ENCODE measurements at places on chromosomes 2 and 18. TPM values are rescaled to one million over a fixed set of nuclear protein-coding genes. Genes with fewer than 3 reads are reported as not detected.

ITPRID2 gene
- 58.4 TPM for total RNA-seq

ABCB11 gene
- total RNA-seq, result not detected

RETREG2 gene
- total RNA-seq, result 77.7 TPM

LRP1B gene
- total RNA-seq, result not detected

FAHD2A gene
- total RNA-seq, result 30.8 TPM

CSRNP3 gene
- not detected for total RNA-seq

EFR3B gene
- 12.8 TPM for total RNA-seq

NOSTRIN gene
- total RNA-seq, result 2.0 TPM

CD207 gene
- not detected for total RNA-seq

ESPNL gene
- total RNA-seq, result 0.13 TPM

CYP27C1 gene
- 4.3 TPM for total RNA-seq

GEN1 gene
- 15.6 TPM for total RNA-seq

LIMS4 gene
- 0.56 TPM for total RNA-seq

MTCL1 gene
- 60.5 TPM for total RNA-seq

IL1F10 gene
- not detected for total RNA-seq

VWA3B gene
- total RNA-seq, result not detected

SCN9A gene
- total RNA-seq, result 2.5 TPM

CRYBA2 gene
- total RNA-seq, result not detected

ITGA4 gene
- 1.9 TPM for total RNA-seq

RGPD3 gene
- 0.10 TPM for total RNA-seq

RFTN2 gene
- total RNA-seq, result not detected

GPR155 gene
- 0.72 TPM for total RNA-seq

TTN gene
- total RNA-seq, result under 0.01 TPM

ABCG8 gene
- not detected for total RNA-seq

RIT2 gene
- total RNA-seq, result not detected

PLGLB1 gene
- total RNA-seq, result 1.5 TPM

BOK gene
- 37.5 TPM for total RNA-seq

NR4A2 gene
- total RNA-seq, result 2.4 TPM

ASIC4 gene
- not detected for total RNA-seq

SNTG2 gene
- not detected for total RNA-seq

C2orf15 gene
- total RNA-seq, result 0.46 TPM

CTAGE1 gene
- total RNA-seq, result not detected

PTH2R gene
- not detected for total RNA-seq

FBXO36 gene
- total RNA-seq, result 1.2 TPM

MPV17 gene
- 92.9 TPM for total RNA-seq

PID1 gene
- total RNA-seq, result 3.3 TPM

PHOSPHO2 gene
- 2.4 TPM for total RNA-seq

RAB27B gene
- 11.8 TPM for total RNA-seq

PPP1R1C gene
- total RNA-seq, result 3.3 TPM

TMEM163 gene
- total RNA-seq, result 0.13 TPM

SLC39A10 gene
- 21.0 TPM for total RNA-seq

KCNE4 gene
- 0.83 TPM for total RNA-seq

Measured in A549 treated with RU486 at 1 μM for 4 hours (cell line).